NB4 (cell line): ENCODE measurements at places on chromosomes 2 and 18.
A peak's percentile ranks its signal among the peaks of the same experiment; 100 is the strongest.

DNA sequence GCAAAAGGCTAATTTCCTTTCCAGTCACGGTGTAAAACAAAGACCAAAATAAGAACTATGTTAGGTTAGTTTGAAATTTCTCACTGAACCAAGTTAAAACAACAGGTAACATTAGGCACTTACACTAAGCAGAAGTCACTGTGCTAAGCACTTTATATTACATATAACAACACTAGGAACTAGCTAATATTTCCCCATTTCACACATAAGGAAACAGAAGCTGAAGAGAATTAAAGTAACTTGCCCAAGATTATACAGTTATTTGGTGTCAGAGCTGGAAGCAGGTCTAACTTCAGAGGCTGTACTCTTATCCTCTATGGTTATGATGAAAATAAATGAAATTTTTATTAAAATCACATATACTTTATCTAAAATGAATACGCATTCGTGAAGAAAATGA, 5.9 kb downstream of the ITSN2 start:
- no peak for DNase-seq

GRCh38 chr2:216486708-216487107, 11.9 kb upstream of the RPL37A start:
- peak; percentile 87 for DNase-seq

DNA sequence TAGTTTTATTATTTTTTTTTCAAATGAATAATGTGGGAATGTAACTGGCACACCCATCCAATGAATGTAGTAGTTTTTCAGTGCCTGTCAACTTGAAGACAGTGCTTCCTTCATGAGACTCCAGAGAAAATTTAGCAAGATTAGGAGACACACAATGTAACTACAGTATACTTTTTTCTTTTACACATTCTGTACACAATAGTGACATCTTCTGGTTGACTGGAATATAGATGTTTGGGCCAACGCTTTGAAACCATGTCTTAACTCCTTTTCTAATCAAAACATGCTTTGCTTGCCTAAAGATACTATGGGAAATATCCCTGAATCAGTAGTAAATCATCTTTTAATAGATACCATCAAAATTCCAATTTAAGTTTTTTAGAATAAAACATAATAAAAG, 229.5 kb upstream of the ZC3H15 start:
- DNase-seq: peak; percentile 49

GRCh38 chr2:1675633-1676032, 68.7 kb downstream of the PXDN start:
- no peak for DNase-seq

- no peak for DNase-seq
These were observed 17.2 kb downstream of the MAL start for GRCh38 chr2:95042472-95043271.

DNA sequence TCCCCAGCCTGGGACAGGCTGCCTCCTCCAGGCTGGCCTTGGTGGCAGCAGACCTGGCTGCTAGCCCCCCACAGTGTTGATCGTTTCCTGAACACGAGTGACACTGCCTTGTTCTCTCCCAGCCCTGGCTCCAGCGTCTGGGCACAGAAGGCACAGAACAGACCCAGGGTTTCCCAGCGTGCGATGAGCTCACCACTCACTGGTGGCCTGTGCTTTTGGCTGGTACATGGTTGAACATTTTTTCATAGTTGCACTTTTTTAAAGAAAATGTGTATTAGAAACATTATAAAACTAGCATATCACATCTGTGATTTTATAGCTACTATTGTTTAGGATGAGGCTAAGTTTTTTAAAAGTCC, 40.9 kb downstream of the SCTR start:
- DNase-seq: no peak
